Activated CD8-positive, alpha-beta memory T cell treated with anti-CD3 and anti-CD28 coated beads, Interleukin-2, amount 10 ng/mL, durations not matched to agents 7 days and 5 days (primary cell): ENCODE measurements at places on chromosomes 2 and 18. TPM values are rescaled to one million over a fixed set of nuclear protein-coding genes. Genes with fewer than 3 reads are reported as not detected.
A peak's percentile ranks its signal among the peaks of the same experiment; 100 is the strongest.

- no peaks in the 10 kb centered on the region for H3K36me3 ChIP-seq
- H3K27me3 ChIP-seq = no peaks in the 10 kb centered on the region
- DNase-seq = peak; percentile 94
- no peak overlapping the region for H3K4me3 ChIP-seq
- peak overlapping the region; percentile 76 for H3K27ac ChIP-seq
- H3K4me1 ChIP-seq = peaks cover 8% of the 10 kb centered on the region
These were observed 9.0 kb upstream of the TMBIM1 start for GRCh38 chr2:218301176-218301819.

GRCh38 chr2:132902626-132903025, 232.6 kb upstream of the LYPD1 start:
- H3K27ac ChIP-seq = no peak overlapping the region
- no peak overlapping the region for H3K4me3 ChIP-seq
- no peaks in the 10 kb centered on the region for H3K4me1 ChIP-seq
- no peak for DNase-seq
- no peaks in the 10 kb centered on the region for H3K36me3 ChIP-seq

GRCh38 chr2:30758191-30758651, 49.0 kb downstream of the CAPN13 start:
- no peaks in the 10 kb centered on the region for H3K4me1 ChIP-seq
- no peaks in the 10 kb centered on the region for H3K36me3 ChIP-seq
- H3K27me3 ChIP-seq = no peaks in the 10 kb centered on the region
- no peak overlapping the region for H3K4me3 ChIP-seq
- no peak overlapping the region for H3K27ac ChIP-seq
- DNase-seq = no peak

GRCh38 chr2:148022351-148022750, 1.5 kb downstream of the MBD5 start:
- peak overlapping the region; percentile 98 for H3K27ac ChIP-seq
- H3K27me3 ChIP-seq = no peaks in the 10 kb centered on the region
- H3K4me3 ChIP-seq = peak overlapping the region; percentile 97
- H3K4me1 ChIP-seq = peaks cover 39% of the 10 kb centered on the region
- no peak for DNase-seq
- H3K36me3 ChIP-seq = peaks cover 8% of the 10 kb centered on the region

DNA sequence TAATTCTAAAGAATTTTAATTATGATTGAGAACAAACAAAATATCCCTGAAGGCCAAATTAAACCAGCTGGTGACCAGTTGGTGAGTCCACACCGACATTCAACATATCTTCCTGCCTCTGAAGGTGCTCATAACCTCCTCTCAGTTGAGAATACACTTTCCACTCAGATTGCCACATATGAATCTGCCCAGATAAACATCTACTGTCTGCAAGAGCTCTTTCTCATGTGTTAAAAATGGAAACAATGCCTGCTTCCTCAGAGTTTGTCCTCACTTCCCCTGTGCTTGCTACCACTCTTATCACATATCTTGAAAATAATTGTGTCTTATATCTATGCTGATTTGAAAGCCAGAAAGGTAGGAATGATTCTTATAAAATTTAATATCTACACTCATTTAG, 177.7 kb upstream of the GULP1 start:
- H3K4me1 ChIP-seq = no peaks in the 10 kb centered on the region
- DNase-seq = no peak
- H3K27me3 ChIP-seq = no peaks in the 10 kb centered on the region
- H3K36me3 ChIP-seq = no peaks in the 10 kb centered on the region
- H3K4me3 ChIP-seq = no peak overlapping the region
- no peak overlapping the region for H3K27ac ChIP-seq

DNA sequence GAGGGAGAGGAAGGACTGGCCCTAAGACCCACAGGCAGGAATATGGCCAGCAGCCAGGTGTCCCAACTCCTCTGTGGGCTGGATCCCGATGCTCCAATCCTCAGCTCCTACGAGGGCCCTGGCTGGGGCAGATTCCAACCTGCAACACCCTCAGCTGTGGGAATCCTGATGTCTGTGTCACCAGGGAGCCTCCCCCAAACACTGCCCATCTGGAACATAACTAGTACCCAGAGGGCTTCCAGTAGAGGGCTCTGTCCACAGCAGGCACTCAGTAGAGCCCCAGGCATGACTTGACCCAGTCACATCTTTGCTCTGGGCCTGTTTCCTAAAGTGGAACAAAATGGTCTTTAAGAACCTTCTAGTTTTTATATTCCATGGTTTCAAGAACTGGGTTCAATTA, 20.6 kb upstream of the LOXHD1 start:
- DNase-seq = no peak
- H3K27me3 ChIP-seq = peaks cover 22% of the 10 kb centered on the region
- H3K4me3 ChIP-seq = no peak overlapping the region
- no peak overlapping the region for H3K27ac ChIP-seq

The SPR gene
- total RNA-seq = 3.1 TPM

The MYOM1 gene
- total RNA-seq = 1.6 TPM

The TBC1D8 gene
- total RNA-seq = 0.45 TPM

The INHBB gene
- total RNA-seq = not detected

The ANTXR1 gene
- total RNA-seq = 0.23 TPM

The TMEM37 gene
- not detected for total RNA-seq

The ASXL3 gene
- not detected for total RNA-seq

The UGP2 gene
- total RNA-seq = 124 TPM
